ENCODE measurements at places on chromosomes 16 and 17.

DNA sequence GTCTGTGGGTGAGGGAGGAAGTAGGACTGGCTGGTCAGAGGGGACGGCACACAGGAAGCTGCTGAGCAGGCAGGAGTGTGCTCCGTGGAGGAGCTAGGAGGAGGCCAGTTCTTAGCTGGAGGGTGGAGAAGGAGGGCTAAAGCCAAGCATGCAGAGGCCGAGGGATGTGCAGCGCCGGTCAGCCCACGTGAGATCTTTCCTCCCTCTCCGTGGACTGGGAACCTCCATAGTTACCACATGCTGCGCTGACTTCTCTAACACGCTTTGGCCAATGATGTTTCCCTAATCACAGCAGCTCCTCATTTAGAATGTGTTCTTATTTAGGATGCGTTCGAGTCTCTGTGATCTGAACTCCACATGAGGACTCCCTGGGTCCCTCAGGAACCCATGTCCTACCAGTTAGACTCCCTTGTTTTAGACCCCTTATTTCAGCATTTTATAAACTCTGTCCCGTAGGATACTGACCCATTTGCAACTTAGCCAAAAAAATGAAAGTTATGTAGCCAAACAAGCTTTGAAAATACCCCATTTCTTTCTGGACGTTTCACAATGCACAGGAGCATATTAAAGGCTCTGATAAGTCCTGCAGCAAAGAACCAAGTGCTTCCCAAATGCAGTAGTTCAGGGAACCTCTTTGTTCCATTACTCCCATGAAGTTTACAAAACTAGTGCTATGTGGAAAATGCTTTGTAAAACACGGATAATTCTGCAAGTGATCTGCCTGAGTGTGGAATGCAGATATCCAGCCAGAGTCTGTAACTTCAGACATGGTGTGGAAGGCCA lies 51.4 kb downstream of the IRF8 start:
- DNase-seq, result no peak

- DNase-seq, result no peak
Measured at GRCh38 chr16:50615891-50616290, 65.2 kb downstream of the SNX20 start.

DNA sequence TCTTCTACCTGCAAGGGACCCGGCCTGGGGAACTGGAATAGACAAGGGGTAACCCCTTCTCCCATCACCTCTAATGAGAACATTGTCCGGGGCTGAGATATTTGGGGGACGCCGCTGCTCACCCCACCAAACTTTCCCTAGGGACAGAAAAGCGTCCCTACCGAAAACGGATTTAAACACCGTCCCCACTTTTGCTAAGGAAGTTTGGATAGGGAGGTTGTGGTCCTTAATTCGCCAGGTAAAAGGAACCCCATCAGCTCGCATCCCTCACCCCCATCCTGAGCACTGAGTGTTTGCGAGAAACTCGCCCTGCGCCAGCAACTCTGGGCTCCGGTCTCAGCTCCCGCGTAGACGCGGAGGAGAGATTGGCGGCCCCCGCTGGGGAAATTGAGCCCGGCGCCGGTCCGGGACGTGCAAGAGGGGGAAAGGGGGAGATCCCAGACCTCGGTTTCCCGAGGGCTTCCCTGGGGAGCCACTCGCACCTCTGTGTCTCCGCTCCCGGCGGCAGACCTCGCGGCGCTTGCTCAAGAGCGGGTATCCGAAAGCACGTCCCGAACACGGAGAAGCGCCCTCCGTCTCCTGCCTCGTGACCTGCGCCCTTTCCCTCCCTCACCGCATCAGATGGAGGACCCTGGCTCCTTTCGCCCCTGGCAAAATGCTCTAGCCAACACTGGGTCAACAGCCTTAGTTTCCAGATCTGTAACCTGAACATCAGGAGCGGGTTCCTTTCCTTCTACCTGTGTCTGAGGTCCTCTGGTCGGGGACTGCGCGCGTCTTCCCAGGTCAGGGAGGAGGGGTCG lies 3.1 kb upstream of the SOX9 start:
- DNase-seq, result no peak

GRCh38 chr17:49440581-49440980 lies 25.9 kb upstream of the PHB1 start:
- DNase-seq, result no peak

GRCh38 chr17:49764559-49765180 lies 739 bp upstream of the FAM117A start:
- DNase-seq, result no peak

GRCh38 chr17:32318071-32318470 lies 23.9 kb downstream of the C17orf75 start:
- no peak for DNase-seq

DNA sequence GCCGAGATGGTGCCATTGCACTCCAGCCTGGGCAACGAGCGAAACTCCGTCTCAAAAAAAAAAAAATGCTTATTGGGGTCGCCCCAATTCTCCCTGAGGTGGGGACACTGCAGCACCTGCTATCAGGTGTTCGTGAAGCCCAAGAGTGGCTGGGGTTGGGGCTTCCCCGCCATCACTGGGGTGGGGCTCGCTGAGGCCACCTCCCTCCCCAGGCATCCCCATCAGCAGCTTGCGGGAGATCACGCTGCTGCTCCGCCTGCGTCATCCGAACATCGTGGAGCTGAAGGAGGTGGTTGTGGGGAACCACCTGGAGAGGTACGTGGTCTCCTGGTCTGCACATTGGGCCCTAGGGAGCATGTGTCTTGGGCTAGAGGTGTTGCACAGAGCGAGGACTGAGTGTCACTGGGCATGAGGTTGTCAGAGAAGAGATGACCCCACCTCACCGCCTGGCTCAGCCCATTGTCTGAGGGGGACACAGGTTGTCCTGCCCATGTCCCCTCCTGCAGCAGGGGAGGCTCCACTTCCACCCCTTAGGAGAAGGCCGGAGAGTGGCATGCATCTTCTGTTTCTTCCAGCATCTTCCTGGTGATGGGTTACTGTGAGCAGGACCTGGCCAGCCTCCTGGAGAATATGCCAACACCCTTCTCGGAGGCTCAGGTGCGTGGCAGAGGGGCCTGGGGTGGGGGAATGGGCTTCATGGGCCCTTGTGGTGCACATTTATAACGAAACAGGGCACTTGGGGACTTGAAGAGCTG lies 4.9 kb downstream of the CDK10 start:
- no peak for DNase-seq

- no peak for DNase-seq
Measured at GRCh38 chr17:5922476-5922875, 147.7 kb upstream of the WSCD1 start.

Data from stimulated activated CD8-positive, alpha-beta memory T cell treated with anti-CD3 and anti-CD28 coated beads, Interleukin-4, amount 100 ng/mL, for 48 hours (primary cell).